ENCODE measurements at places on chromosomes 7 and 10.

GRCh38 chr10:22022257-22023032, 18.9 kb upstream of the DNAJC1 start:
- DNase-seq = peak; percentile 89

DNA sequence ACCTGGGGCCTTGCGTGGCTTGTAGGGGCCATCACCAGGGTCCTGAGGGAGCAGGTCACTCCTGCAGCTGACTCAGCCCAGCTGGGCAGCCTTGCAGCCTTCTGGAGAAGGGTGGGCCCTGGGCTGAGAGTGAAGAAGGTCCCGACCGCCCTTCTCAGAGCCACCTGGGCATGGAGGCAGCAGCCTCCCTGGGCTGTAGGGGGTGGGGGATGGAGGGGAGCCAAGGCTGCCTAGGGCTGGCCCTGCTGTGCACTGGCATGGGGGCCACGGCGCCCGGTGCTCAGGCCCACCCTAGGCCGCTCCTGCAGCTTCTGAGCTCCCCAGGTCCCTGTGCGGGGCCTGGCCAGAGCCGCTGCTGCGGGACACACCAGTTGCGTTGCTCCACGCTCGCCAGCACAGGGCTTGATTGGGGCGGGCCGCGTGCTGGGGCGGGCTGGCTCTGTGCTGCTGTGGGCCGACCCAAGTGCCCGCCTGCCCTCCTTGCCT, 63.6 kb upstream of the NKX6-2 start:
- DNase-seq = no peak

DNA sequence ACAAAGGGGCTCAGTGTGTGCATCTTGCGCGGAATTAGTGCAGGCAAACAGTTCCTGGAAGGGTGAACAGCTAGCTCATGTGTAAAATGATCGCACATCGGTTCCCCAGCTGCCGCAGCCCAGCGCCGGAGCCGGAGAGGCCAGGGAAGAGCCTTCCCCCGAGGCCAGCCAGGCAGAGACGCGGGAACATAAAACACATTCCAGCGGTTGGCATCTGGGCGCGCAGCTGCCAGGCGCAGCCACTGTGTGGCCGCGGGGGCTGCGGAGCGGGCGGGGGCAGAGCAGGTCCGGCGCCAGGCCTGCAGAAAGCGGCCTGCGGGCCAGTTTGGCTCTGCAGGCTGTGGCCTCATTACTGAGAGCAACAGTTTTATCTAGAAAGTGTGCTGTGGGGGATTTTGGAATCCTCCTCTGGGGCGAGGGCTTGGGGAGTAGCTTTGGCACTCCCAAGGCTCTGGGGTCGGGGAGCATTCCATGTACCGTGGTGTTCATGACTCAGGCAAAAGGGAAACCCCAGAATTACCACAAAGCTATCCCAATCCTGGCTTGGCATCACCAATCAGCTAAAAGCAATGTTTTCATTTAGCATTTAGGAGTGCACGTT, 74.3 kb downstream of the SAMD9 start:
- DNase-seq = no peak

DNA sequence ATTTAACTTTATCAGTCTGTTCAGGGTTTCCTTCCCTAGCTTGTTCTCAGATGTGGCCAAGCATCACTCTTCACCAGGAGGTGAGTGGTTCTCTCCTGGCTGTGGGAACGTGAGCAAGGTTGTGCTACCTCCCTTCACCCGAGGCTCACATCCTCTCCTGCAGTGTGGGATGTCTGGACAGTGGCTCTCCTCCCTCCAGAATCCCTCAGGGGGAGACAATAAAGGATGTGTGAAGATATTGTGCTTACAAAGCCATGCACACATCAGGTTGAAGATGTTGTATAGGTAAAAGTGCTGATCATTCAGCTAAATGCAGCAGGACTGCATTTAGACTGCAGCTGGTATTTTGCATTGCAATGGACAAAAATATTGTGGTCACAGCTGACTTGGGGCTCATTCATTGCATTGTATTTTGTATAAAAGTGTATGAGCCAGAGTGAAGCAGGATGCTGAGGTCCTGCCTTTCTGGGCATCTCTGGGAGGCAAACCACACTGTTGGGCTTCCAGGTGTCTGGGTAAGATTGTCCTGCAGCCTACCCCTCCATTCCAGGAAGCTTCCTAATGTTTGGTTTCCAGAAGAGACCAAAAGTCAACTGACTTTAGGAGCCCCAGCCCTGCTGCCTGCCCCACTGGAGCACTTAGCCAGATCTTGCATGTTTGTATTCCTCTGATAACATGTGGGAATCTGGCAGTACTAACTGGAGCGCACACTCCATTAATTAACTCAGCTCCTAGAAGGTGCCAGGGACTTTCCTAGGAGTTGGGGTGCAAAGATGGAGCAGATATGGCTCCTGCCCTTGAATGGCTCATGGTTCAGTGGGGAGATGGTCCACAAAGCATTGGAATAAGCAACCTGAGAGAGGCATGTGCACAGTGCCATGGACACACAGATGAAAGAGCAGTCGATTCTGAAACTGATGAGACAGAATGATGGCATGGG, 292.5 kb upstream of the ZNF32 start:
- DNase-seq = no peak

GRCh38 chr10:115772606-115773005, 500.4 kb downstream of the GFRA1 start:
- no peak for DNase-seq
